Bone marrow (tissue), 2 donors: ENCODE measurements at places on chromosomes 11 and 22.

DNA sequence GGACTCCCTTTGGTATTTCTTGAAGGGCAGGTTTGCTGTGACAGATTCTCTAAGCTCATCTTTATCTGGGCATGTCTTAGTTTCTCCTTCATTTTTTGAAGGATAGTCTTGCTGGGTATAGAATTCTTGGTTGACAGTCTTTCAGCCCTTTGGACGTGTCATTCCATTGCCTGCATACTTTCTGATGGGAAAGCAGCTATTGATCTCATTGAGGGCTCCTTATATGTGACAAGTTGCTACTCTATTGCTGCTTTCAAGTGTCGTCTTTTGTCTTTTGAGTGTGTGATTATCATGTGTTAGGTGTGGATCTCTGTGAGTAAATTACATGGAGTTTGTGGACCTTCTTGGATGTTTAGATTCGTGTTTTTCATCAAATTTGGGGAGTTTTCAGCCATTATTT is 21.9 kb downstream of the IGHMBP2 start:
- no peak for DNase-seq

- no peak for DNase-seq
Observed at GRCh38 chr11:117220568-117220967, 11.3 kb downstream of the PCSK7 start.

GRCh38 chr11:14698771-14699170 is 55.2 kb downstream of the PDE3B start:
- DNase-seq = peak; percentile 10

DNA sequence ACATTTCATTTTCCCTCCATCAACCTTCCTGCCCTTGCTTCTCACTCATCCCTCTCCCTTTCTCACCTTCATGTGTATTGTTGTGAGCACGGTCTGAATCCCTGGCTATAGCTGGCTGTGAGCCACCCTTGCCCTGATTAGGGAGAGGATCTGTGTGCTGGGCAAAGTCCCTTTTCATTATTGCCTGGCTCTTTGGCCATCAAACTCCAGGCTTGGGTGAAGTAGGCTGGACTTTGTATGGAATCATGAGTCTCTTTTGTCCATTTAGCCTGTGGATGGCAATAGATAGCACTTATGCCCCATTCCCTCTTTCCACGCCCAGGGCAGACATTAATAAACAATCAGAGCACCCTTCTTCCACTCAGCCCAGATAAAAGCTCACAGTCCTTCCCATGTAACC is 6.7 kb downstream of the MYO18B start:
- DNase-seq = no peak
